ENCODE measurements at places on chromosomes 11 and 22. TPM values are rescaled to one million over a fixed set of nuclear protein-coding genes. Genes with fewer than 3 reads are reported as not detected.

Gene SYT7
- 4.8 TPM for polyA plus RNA-seq

Gene DENND6B
- 16.8 TPM for polyA plus RNA-seq

- DNase-seq: no peak
These were observed 8.8 kb downstream of the BMAL1 start for GRCh38 chr11:13286279-13286821.

DNA sequence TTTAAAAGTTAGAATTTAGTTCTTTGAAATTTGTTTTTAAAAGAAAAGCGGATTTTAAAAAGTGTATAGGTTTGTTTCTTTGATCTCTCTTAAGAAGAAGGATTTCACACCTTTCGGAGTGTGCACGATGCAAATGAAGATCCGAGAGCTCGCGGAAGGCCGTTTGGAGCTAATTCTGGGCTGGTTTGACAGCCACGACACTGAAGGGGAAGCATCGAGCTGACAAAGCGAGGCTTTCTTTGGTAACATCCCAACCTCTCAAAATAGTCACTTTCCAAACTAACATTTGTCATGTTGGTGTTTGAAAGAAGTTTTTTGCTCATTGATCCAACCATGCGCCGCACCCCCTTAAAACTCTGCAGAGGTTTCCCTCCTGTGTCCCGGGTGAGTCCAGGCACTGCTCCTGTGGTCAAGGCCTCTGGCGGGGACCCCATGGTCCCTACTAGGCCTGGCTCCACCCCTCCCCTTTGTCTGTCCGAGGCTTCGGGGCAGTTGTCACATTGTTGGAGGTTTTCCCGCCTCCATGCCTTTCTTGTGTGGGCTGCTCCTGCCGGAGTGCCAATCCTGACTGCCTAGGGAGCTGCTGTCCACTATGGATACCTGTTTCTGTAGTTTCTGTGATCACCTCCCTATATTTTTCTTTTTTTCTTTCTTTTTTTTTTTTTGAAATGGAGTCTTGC is 39.7 kb downstream of the MPPED1 start:
- DNase-seq: no peak

- DNase-seq: no peak
These were observed 137.8 kb downstream of the C11orf58 start for GRCh38 chr11:16876053-16876752.
